Glomerular endothelial cell (primary cell): ENCODE measurements at places on chromosomes 12 and 14. TPM values are rescaled to one million over a fixed set of nuclear protein-coding genes. Genes with fewer than 3 reads are reported as not detected.

DNA sequence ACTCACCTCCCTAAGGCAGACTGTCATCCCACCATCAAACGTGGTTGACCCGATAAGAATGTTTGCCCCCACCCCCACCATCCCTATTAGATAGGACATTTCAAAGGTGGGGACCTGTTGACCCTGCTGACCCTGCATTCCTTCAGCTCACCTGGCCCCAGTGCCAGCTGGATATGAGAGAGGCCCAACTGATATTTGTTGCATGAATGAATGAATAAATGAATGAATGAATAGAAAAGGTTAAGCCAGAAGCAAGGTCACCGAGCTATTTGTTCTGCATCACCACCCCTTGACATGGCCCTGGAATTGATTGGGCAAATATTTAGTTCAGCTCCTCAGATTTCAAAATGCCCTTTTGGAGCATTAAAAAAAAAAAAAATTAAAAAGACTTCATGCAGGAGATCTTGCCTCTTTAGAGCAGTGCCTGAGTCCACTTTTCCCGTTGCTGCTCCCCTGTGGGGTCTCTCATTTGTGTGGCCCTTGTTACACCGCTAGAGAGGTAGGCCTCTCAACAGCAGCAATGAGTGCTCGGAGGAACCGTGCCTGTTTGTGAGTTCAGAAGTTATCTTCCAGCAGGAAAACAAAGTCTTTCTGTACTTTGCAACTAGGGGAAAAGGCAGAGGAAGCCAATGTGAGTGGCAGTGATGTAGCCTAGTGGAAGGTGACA, 8.5 kb upstream of the SERPINA5 start:
- DNase-seq, result no peak

Gene FIGNL2
- total RNA-seq, result 0.41 and 0.73 TPM in 2 replicates

Gene IAPP
- not detected in 2 replicates for total RNA-seq

Gene MDP1
- total RNA-seq, result 10.2 and 11.2 TPM in 2 replicates

Gene TAC3
- not detected in 2 replicates for total RNA-seq

DNA sequence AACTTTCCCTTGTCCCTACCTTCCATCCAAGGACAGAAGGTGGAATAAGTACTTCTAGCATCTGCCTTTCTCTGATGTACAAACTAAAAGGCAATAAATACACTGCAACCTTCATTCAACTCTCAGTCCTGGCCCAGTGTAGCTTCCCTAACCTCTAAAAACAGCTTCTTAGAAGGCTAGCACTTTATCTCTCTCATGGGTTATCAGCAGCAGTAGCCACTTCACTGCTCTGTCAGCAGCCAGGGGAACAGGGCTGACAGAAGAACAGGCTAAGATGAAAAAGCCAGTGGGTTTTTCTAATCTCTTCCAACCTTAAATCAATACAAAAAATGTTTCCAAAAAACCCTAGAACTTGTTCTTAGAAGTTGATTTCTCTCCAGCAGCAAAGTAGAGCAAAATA, 13.2 kb downstream of the BAZ2A start:
- no peak for DNase-seq

Gene CLEC4D
- total RNA-seq, result not detected in 2 replicates

Gene USP44
- 0.41 and 0.73 TPM in 2 replicates for total RNA-seq
